ENCODE measurements at places on chromosomes 5 and 9.

- no peak for DNase-seq
- no peak overlapping the region for H3K4me3 ChIP-seq
- no peaks in the 10 kb centered on the region for H3K27me3 ChIP-seq
- no peak overlapping the region for H3K27ac ChIP-seq
These were observed 330.2 kb upstream of the NREP start for GRCh38 chr5:112087222-112087621.

DNA sequence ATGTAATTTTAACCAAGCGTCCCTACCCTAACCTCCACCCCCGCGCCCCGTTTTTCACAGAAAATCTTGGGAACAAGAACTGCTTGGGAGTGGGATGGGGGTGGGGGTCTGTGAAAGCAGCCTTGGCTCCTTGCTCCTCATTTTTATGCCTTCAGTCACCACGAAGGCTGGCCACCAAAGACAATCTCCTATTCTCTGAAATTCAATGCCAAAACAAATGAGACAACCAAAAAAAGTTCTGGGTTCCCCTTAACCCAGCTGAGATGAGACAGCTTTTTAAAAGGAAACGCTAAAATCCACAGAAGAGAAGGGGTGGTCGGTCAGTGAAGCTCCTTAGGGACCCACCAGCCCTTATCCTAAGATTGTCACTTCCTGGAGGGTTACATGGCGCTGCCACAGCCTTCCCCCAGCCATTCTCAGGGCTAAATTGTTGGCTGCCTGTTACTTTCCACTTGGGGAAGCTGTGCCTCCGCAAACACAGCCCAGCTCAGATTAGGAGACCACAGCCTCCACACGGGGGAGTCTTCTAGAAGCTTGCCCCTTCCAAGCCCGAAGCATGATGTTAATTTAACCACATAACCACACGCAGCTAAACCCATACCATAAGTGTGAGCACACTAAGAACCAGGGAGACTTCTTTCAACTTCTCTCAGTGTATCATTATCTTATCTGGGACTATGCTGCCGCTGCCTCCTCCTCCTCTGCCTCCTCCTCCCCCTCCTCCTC is 136.3 kb downstream of the FOXD1 start:
- H3K36me3 ChIP-seq, result no peaks in the 10 kb centered on the region
- no peak overlapping the region for H3K4me3 ChIP-seq
- peaks cover 34% of the 10 kb centered on the region for H3K27me3 ChIP-seq
- no peaks in the 10 kb centered on the region for H3K4me1 ChIP-seq
- DNase-seq, result no peak

- no peak overlapping the region for H3K4me3 ChIP-seq
- DNase-seq, result no peak
- no peaks in the 10 kb centered on the region for H3K27me3 ChIP-seq
These were observed 40.8 kb upstream of the ROPN1L start for GRCh38 chr5:10400831-10401230.

DNA sequence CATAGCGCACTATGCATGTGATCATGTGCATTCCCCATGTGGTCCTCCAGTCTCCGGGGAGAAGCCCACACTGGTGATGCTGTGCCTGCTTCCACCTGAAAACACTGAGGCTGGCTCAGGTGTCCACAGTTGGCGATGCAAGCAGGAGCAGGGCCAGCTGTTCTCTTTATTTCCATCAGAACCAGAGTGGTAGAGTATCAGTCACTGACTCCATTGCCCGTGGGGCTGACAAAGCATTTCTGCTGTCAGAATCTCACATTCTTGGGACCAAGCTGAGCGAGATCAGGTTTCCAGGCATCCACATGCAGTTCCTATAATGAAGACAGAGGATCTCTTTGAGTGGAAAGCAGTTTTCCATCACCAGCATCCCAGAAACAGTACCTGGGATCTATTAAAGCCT is 52.5 kb downstream of the GADD45G start:
- no peaks in the 10 kb centered on the region for H3K36me3 ChIP-seq
- no peak for DNase-seq
- H3K27ac ChIP-seq, result no peak overlapping the region
- no peaks in the 10 kb centered on the region for H3K27me3 ChIP-seq

DNA sequence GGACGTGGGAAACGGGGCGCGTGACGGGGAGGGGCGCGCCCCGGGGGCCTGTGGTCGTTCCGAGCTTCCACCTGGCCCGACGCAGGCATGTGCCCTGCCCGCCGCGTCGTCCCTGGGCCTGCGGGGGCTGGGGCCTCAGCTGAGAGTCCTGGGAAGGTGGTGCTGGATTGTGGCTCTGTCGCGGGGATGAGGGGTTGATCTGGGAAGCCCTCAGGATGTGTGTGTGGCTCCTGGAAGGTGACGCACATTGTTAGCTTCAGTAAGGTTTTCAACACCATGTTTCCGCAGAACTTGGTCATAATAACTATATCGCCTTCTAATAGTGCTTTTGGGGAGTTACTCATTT is 589.1 kb downstream of the MTRR start:
- no peaks in the 10 kb centered on the region for H3K36me3 ChIP-seq
- H3K4me3 ChIP-seq, result peak overlapping the region; percentile 93
- no peaks in the 10 kb centered on the region for H3K27me3 ChIP-seq
- no peak for DNase-seq

DNA sequence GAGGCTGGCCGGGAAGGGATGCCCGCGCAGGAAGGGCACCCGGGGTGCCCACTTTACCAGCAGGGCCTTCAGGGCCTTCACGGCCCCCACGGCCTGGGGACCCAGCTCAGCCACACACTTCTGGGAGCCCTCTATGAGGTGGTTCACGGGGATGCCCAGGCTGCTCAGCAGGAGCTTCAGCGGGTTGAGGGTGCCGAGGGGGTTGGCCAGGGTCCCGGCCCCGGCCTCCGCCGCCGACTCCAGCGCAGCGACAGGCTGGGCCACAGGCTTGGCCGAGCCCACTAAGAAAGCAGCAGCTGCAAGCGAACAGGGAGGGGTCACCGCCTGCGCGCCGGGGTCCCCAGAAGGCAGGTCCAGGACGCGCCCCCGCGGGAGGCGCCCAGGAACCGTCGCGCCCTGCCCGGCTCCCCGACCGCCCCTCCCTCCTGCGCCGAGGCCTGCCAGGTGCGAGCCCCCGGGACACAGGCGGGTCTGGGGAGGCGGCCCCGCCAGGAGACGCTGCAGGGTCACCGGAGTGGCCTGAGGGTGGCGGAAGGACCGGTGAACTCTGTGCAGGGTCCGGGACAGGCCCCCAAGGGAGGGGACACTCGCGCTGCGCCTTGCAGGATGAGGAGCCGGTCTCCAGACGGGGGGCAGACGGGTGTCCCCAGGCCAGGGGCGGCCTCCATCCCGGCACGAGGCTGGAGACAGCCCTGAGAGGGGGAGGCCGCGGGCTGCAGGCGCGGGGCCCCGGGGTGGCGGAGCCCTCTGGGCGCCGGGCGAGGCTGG is 572 bp downstream of the SCGB3A1 start:
- no peak overlapping the region for H3K4me3 ChIP-seq
- H3K27me3 ChIP-seq, result peaks cover 27% of the 10 kb centered on the region
- no peaks in the 10 kb centered on the region for H3K4me1 ChIP-seq
- no peak for DNase-seq
- H3K36me3 ChIP-seq, result no peaks in the 10 kb centered on the region

DNA sequence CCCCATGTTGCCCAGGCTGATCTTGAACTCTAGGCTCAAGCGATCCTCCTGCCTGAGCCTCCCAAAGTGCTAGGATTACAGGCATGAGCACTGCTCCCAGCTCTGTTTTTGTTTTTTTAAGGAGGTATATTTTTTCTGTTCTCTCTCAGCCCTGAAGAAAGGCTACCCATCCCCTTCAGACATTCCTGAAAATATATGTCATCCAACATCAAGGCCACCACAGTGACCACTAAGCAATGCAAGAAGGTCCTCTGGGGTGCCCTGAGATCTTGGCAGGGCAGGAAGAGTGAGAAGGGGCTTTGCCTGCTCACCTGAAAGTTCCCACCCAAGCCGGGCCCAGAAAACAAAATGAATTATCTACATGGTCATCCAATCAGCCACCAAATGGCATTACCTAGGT is 47.8 kb upstream of the IL17B start:
- DNase-seq, result no peak
- H3K36me3 ChIP-seq, result no peaks in the 10 kb centered on the region
- peaks cover 4% of the 10 kb centered on the region for H3K4me1 ChIP-seq
- no peak overlapping the region for H3K27ac ChIP-seq

- H3K36me3 ChIP-seq, result no peaks in the 10 kb centered on the region
- DNase-seq, result no peak
- no peaks in the 10 kb centered on the region for H3K27me3 ChIP-seq
- peak overlapping the region; percentile 32 for H3K27ac ChIP-seq
- no peaks in the 10 kb centered on the region for H3K4me1 ChIP-seq
These were observed 1.7 kb upstream of the ALDH1B1 start for GRCh38 chr9:38390851-38391250.

DNA sequence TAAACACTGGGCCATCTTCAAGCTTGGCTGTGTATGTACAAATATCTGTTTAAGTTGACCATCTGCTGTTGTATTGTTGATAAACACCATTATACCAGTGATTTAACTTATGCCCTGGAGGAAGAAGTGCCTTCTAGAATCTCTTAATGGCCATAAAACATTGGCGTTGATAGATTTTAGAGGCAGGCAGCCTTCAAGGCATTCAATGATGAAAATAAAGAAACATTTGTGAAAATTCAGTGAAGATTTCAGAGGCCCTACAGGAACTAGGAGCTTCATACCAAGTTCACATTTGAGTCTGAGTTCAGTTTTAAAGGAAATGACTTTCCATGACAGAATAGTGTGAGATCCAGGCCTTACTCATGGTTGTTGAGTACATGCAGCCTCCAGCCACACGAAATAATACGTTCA is 52.2 kb downstream of the MAP1B start:
- H3K4me3 ChIP-seq, result no peak overlapping the region
- no peak for DNase-seq
- no peaks in the 10 kb centered on the region for H3K4me1 ChIP-seq
- no peaks in the 10 kb centered on the region for H3K36me3 ChIP-seq
- H3K27me3 ChIP-seq, result no peaks in the 10 kb centered on the region
- no peak overlapping the region for H3K27ac ChIP-seq

GRCh38 chr5:148734518-148734917 is 80.2 kb upstream of the HTR4 start:
- H3K27ac ChIP-seq, result no peak overlapping the region
- H3K36me3 ChIP-seq, result no peaks in the 10 kb centered on the region
- DNase-seq, result no peak

GRCh38 chr9:101455656-101456240 is 20.2 kb upstream of the ALDOB start:
- DNase-seq, result no peak
- H3K4me1 ChIP-seq, result no peaks in the 10 kb centered on the region
- no peak overlapping the region for H3K27ac ChIP-seq
- H3K4me3 ChIP-seq, result no peak overlapping the region
- no peaks in the 10 kb centered on the region for H3K27me3 ChIP-seq
- no peaks in the 10 kb centered on the region for H3K36me3 ChIP-seq
